ENCODE measurements at places on chromosomes 7 and 10.

DNA sequence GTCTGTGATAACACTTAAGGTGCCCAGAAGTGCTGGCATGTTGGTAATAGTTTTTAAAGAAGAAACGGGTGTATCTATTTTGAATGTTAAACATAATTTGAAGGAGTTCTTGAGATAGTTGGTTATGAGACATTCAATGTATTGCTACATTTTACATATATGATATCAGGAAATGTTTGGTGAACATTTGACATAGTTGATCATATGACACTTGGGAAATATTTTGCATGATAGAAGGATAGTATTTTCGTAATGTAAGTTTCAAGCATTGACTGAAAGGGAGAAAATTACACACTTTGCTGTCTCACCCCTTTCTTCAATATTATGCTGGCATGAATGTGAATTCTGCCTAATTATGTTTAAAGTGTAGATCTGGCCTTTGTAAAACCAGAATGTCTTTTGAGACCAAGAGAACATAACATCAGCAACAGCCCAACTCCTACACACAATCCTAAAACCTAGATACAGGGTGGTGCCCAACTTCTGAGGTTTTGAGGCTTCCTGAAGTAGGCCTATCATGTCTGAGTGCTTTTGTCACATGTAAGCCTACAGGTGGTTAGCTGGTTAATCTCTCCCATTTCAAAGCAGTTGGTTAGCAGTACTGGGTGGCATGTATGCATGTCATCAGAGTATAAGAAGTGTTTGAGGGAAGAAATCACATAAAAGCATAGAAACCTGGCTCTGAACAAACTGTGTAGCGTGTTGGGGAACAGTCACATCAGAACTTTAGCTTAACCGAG is 2.1 kb downstream of the ADD3 start:
- peak; percentile 48 for DNase-seq

DNA sequence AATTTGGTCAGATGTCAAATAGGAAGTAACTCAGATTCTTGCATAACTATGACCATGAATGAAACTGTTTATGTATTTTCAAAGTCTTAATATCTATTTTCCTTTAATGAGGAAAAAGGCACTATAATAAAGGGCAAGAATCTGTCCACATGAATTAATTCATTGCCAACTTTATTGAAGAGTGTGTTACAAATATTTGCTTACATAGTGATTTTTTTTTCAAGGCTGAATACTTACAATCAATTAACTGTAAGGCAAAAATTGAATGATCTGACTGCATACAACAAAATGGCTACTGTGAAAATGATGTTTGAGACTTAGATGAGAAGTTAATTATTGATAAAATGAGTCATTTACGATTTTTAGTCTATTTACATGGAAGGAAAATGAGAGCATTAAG is 475.0 kb downstream of the DNAJB9 start:
- no peak for DNase-seq

GRCh38 chr10:12588091-12588860 is 238.9 kb downstream of the CAMK1D start:
- no peak for DNase-seq

GRCh38 chr10:8576911-8577310 is 522.4 kb downstream of the GATA3 start:
- no peak for DNase-seq

GRCh38 chr10:112801748-112802147 is 148.3 kb upstream of the TCF7L2 start:
- no peak for DNase-seq

DNA sequence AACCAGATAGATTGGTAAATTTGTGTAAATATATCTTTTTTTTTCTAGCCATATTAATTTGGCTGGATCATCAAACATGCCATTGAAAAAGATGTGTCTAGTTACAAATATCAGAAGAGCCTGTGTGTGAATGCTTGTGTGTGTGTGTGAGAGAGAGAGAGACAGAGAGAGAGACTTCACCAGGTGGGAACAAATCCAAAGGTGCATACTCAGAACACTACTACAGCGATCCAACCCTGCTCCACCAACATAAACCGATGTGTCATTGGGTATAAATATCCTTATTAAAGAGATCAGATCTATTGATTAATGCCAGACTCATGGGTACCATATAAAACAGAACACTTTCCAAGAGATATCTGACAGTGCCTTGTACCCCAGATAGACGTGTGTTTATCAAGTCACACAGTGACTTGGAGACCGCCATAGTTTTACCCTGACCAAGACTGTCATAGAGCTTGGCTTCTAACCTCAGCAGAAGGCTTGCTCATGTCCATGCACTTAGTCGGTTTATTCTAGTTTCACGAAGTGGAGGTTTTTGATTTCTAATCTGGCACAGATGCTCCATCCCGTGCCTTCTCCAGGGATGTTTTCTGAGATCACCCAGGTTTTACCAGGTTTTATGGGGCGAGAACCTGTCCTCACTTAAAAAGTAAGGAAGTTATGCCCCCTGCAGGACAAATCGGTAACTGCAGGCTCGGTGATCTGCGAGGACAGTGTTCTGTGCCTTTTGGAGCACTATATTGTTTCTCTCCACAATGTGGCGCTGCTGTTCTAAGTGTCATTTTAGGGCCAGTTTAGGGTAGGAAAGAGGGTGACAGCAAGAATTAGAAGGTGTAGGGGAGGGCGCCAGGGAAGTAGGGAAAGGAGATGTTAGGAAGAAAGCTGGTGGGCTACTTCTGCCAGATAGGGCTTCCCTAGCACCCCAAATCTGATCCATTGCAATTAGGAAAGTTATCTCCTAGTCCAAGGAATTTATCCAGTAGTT is 29.3 kb upstream of the WNT8B start:
- DNase-seq = peak; percentile 93

DNA sequence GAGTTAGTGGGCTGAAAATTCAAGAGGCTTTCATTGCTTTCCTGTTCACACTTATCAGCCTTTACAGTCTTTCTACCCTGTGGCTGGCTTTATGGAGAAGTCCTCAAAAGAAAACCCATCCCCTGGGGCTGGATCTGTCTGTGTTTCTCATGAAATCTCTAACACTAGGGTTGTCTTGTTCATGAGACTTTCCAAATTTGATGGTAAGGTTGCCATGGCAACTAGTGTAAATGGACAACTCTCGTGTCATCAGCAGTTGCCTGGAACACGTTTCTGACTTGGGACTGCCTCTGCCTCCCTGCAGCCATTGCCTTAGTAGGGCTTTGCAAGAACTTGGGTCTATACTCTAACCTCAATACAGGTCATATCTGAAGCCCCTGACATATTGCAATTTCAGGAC is 35.8 kb upstream of the PLPP4 start:
- DNase-seq = no peak

DNA sequence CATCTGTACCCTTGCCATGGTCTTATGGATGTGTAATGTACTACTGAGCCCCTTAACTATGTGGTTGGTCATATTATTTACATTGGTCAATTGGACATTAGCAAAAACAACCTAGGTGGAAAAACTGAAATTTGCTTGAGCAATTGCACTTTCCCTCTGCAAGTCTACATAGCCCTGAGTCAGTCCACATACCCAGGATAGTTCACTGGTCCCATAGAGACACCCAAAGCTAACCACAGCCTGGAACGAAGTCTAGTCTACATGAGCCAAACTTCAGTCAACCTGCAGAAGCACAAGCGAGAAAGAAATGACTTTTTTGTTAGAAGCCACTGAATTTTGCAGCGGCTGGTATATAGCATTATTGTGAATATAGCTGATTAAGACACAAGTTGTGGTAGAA is 37.6 kb upstream of the COL1A2 start:
- no peak for DNase-seq

DNA sequence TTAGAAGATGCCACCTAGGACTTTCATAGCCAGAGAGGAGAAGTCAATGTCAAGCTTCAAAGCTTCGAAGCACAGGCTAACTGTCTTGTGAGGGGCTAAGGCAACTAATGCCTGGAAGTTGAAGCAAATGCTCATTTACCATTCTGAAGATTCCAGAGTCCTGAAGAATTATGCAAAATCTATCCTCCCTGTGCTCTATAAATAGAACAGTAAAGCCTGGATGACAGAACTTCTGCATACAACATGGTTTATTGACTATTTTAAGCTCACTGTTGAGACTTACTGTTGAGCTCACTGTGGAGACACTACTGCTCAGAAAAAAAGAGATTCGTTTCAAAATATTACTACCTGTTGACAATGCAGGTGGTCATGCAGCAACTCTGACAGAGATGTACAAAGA is 28.6 kb downstream of the TNS3 start:
- no peak for DNase-seq

GRCh38 chr10:4125776-4126175 is 340.8 kb upstream of the KLF6 start:
- no peak for DNase-seq

- DNase-seq = no peak
These were observed 308.5 kb upstream of the MAGI2 start for GRCh38 chr7:79761876-79762429.

DNA sequence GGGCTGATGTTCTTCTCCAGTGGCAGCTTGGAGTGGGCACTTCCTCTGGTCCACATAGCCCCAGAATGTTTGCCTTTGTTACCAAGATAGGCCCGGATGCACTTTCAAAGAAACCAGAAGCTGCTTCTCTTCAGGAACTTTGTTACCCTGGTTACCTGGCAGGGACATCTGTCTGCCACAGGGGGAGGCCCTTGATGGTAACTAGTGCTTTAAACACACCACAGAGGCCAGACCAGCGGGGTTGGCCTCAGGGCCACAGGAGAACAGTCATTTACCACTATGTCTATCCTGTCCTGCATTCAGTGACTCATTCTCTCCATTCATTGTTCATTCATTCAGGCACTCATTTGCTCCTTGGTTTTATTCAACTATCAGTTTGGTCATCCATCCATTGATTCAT is 11.9 kb upstream of the PLEKHA1 start:
- no peak for DNase-seq

DNA sequence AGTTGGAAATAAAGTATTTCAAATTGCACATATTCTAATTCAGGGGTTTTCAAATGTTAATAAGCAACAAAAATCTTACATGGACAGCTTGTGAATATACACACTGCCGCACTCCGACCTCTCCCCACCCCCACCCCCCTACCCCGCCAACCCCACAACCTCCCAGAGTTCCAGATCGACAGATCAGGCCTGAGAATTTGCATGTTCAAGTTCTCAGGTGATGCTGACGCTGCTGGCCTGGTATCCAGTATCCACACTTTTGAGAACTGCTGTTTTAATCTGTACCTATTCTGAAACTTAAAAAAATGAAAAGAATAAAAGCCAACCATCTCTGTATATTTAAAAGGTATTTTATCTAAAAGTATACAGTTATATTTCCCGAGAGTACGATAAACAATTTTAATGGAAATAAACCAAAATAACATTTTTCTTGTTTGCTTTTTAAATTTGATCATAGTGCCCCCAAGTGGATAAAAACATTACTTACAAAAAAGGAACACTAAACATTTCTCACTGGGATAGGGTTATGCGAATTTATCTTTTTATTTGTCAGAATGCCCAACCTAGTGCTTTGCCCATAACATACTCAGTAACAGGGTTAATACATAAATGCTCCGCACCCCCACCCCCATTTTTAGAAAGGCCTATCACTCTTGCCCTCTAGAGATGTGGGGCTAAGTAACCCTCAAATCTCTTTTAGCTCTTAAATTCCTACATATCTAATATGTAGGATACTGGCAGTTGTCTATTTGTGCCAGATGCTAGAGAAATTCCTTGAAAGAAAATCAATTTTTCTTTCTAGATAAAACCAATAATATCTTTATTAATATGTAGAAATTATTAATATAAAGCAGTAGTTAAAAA is 166.3 kb downstream of the RNF133 start:
- no peak for DNase-seq

DNA sequence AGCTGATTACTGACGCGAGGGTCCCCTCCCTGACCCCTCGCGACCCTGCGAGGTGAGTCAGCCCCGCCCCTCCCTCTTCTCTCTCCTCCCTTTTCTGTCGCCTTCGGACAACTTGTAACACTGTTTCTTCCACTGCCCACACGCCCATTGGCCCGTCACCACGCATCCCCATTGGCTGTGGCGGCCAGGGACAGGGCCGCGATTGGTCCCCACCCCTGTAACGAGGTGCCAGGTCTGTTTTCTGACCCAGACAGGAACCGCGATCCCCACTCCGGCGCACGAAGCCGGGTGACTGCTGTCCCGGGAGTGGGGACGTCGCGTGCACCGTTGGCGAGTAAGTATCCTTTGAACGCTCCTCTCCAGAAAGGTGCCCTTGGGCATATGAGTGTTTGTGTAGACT is at the start of gene STRA8:
STRA8 (plus strand) TSS at position 269 of the 400 bp plus-strand sequence. CDS start 6,687 bp downstream, outside the sequence.
- no peak for DNase-seq

DNA sequence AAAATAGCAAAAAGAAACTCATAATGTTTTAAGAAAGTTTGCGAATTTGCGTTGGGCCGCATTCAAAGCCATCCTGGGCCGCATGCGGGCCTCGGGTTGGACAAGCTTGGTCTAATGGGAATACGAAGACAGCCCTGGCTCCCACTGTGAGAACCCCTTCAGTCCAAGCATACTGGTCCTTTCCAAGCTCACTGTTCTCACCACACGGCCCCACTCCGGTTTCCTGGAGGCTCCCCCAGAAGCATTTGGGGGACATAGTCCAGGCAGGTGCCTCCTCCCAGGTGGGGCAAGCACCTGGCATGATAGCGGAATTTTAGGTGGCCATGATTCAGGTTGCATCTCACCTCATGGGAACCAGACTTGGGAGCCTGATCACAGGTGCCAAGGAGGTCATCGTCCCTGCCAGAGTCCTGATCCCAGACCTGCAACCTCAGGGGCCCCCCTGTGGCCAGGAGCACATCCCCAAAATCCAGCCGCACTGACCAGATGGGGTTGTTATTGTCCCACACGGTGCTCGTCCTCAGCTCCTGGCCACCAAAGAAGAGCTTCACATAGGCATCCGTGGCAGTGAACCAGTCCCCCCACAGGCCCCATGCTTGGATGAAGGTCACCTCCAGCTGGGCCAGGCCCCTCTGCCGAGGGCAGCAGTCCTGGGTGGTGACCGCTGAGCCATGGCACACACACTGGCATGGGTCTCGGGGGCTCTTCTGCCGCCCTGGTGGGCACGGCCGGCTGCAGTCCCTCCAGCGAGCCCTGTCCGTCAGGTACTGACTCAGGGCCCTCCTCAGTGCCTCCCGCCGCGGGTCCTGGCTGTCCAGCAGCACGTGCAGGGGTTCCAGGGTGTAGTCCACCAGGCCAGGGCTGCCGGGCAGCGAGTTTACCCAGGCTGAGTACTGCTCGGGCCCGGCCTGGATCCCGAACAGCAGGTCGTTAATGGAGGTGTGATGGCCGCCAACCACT is 4.4 kb downstream of the PRF1 start:
- no peak for DNase-seq

DNA sequence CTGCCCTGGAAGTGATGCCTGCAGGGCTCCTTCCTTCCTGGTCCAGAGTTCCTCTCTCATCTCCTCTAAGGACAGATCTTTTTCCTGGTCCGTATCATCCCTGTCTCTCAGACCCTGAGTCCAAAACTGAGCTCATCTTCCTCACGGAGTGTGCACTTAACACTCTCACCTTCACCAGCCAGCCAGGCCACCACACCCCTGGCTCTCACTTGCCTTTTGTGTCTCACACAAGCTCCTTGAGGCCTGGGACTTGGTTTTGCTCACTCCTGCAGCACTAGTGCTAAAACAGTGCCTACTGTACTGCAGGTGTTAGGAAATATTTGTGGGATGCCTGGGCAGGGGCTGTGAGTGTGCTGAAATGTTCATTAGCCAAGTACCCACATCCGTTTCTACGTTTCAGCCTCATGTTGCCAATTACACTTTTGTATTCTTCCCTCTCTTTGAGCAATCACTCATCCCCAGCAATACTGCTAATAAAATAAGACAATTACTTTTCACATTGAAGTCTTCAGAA is 21.4 kb upstream of the PARP12 start:
- no peak for DNase-seq

- DNase-seq = no peak
These were observed 611.2 kb downstream of the SDK1 start for GRCh38 chr7:3912291-3912690.

All from stimulated activated CD8-positive, alpha-beta memory T cell treated with anti-CD3 and anti-CD28 coated beads, Interleukin-7, amount 100 ng/mL, for 4 hours (primary cell).